Skeletal muscle cell (primary cell): ENCODE measurements at places on chromosomes 3 and 15.

- DNase-seq, result no peak
Observed at GRCh38 chr3:195849322-195850074, 37.8 kb upstream of the MUC4 start.

DNA sequence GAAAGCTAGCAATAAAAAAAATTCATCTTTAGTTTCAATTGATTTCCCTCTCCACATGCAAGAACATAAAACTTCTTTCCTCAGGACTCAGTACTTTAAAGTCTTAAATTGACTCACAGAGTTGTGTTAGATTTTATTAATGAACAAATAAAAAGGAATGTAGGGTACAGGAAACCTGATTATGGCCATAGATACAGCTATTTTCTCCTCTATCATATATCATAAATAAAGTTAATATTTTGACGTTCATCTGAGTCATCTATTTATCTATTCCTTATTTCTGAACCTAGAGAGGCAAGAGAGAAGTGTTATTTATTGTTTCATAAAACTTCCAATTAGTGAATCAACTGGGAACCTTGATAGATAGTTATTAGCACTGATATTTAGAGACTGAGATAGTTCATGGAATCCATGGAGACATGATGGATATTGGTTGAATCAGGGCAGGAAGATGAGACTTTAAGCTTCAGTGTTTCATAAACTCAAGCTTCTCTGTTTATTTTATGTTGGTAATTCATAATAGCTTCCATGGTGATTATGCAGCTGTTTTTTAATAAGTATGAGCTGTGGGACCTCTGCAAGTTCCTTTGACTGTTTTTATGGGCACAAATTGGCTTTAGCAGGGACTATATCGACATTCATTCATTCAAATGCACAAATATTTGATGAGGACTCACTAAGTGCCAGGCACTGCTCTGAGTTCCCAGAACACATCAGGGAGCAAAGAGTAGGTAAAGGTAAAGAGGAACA is 143.5 kb upstream of the TGFBR2 start:
- no peak for DNase-seq

GRCh38 chr3:116148881-116149851 is 296.1 kb downstream of the LSAMP start:
- DNase-seq, result no peak

- no peak for DNase-seq
Observed at GRCh38 chr3:187039723-187040414, 99.4 kb downstream of the RPL39L start.

DNA sequence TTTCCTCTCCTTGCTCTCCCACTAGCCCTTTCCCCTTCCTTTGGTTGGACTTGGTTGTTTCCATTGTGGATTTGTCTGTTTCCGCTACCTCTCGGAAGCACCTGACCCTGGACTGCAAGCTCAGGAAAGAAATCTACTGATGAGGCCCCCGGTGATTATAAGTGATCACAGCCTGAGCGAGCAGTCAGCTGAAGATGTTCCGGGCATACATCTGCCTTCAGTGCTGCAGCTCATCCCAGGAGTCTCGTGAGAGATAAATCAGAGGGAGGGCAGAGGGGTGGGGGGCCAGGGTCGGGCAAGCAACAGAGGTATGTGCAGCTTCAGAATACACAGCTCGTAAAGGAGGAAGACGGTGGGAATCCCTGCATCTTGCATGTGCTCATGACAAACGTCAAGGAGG is 102.1 kb downstream of the MRPL46 start:
- no peak for DNase-seq
